ENCODE measurements at places on chromosomes 12 and 14.

DNA sequence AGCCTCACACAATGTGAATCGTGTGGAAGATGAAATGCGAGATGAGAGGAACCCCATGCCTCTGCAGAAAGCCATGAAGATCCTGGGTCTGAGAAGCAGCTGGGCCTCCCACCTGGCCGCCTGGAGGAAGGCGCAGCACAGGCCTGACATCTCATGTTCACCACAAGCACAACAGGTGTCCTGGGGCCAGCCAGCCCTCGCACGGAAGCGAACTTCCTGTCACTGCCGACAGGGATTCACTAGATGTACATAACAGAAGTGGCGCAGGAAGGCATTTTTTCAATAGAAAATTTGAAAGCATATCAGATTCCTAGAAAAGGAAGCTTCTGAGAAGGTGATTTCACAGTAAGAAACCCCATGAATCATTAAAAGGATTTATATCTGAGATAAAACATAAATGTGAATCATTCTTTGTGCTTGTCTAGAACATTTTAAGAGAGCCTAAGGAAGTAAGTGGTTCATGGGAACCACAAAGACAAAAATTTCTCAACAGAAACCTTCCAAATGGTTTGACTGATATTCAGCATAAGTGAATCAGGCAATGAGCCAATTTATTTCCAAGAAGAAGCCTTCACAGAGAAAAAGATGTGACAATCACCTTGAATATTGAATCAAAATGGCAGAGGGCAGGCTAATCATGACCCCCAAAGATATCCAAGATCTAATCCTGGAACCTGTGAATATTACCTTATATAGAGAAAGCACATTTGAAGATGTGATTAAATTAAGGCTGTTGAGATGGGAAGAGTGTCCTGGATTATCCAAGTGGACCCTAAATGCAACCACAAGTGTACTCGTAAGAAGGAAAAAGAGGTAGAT is 311.9 kb downstream of the DUSP6 start:
- peak; percentile 85 for DNase-seq

DNA sequence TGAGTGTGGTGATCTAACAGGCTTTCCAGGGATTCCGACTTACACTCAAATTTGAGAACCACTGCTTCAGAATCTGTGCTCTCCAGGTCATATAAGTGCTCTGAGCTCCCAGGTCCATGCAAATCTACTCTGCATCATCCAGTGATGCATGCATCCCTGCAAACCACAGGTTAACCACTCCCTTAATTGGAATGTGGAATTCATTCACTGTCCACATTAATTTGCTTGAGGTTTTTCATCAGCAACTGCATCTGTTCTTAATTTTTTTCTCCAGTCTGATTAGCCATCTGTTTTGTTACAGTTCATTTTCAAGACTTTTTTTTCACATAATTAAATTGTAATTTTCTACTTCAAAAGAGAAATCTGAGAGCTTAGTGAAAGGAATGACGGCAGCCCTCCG is 43.4 kb upstream of the RIN3 start:
- peak; percentile 62 for DNase-seq

GRCh38 chr12:84085046-84085445 is 827.6 kb downstream of the SLC6A15 start:
- DNase-seq: no peak

GRCh38 chr14:49598485-49599300 is at the start of gene LRR1:
Gene LRR1 (plus strand): TSS chr14:49598940. CDS start chr14:49599021, 81 bp downstream.
- peak; percentile 83 for DNase-seq

Measured in LHCN-M2 (cell line).